Spleen (tissue), 13 donors: ENCODE measurements at places on chromosomes 13 and 19. TPM values are rescaled to one million over a fixed set of nuclear protein-coding genes. Genes with fewer than 3 reads are reported as not detected.

CD177 gene
- total RNA-seq, result 63.5 TPM

DNA sequence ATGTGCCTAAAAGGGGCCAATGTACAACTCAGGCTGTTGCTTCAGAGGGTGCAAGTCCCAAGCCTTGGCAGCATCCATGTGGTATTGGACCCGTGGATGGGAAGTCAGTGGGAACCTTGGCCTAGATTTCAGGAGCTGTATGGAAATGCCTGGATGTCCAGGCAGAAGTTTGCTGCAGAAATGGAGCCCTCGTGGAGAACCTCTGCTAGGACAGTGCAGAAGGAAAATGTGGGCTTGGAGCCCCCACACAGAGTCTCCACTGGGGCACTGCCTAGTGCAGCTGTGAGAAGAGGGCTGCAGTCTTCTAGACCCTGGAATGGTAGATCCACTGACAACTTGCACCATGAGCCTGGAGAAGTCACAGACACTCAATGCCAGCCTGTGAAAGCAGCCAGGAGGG lies 28.5 kb downstream of the GPC5 start:
- DNase-seq, result no peak
- no peaks in the 10 kb centered on the region for H3K36me3 ChIP-seq
- no peaks in the 10 kb centered on the region for H3K4me1 ChIP-seq
- no peak overlapping the region for H3K4me3 ChIP-seq
- H3K27ac ChIP-seq, result no peak overlapping the region

- H3K27me3 ChIP-seq, result no peaks in the 10 kb centered on the region
- peak; percentile 88 for DNase-seq
- peak overlapping the region; percentile 58 for H3K4me3 ChIP-seq
These were observed 598 bp upstream of the LPAR2 start for GRCh38 chr19:19628501-19629134.

DNA sequence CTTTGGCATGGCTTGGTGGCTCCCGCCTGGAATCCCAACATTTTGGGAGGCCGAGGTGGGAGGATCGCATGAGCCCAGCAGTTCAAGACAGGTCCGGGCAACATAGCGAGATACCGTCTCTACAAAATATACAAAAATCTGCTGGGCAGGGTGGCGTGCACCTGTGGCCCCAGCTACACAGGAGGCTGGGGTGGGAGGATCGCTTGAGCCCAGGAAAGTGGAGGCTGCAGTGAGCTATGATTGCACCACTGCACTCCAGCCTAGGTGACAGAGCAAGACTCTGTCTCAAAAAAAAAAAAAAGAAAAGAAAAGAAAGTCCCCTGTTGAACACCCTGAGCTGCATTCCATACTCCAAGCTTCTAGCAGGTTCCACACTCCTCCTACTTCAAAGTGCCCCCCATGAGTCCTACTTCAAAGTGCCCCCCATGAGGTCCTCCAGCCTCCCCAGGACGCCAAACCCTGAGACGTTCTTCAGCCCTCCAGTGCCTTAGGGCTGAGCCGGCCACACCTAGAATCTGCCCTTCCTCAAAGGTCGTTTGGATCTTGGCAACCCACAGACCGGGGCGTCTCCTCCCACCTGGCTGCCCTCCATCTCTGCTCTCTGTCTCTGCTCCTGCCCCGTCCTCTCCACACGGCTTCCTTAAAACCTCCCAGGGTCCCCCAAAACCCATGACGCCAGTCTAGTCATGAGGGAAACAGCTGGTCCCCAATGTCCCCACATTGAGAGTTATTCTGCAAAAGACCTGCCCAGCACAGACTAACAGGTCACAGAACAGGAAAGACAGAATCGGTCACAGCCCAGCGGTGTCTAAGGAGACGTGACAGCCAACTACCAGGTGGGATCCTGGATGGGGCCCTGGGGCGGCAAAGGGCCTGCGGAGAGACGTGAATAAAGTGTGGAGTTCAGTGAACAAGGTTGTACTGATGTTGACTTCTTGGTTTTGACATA lies 4.8 kb downstream of the TJP3 start:
- H3K4me3 ChIP-seq, result no peak overlapping the region
- no peak overlapping the region for H3K27ac ChIP-seq
- no peaks in the 10 kb centered on the region for H3K36me3 ChIP-seq
- H3K4me1 ChIP-seq, result peaks cover 5% of the 10 kb centered on the region
- H3K27me3 ChIP-seq, result peaks cover 16% of the 10 kb centered on the region

- H3K27ac ChIP-seq, result peak overlapping the region; percentile 50
- no peaks in the 10 kb centered on the region for H3K27me3 ChIP-seq
- H3K4me3 ChIP-seq, result no peak overlapping the region
- peaks cover 7% of the 10 kb centered on the region for H3K4me1 ChIP-seq
- H3K36me3 ChIP-seq, result no peaks in the 10 kb centered on the region
These were observed 42.2 kb downstream of the DLEU7 start for GRCh38 chr13:50801087-50801931.

SHISA2 gene
- total RNA-seq, result 0.27 TPM

- DNase-seq, result no peak
- H3K36me3 ChIP-seq, result no peaks in the 10 kb centered on the region
- H3K27me3 ChIP-seq, result peaks cover 5% of the 10 kb centered on the region
- no peak overlapping the region for H3K4me3 ChIP-seq
These were observed 27.4 kb downstream of the CD177 start for GRCh38 chr19:43380771-43381386.

- peak overlapping the region; percentile 28 for H3K27ac ChIP-seq
- H3K27me3 ChIP-seq, result no peaks in the 10 kb centered on the region
- no peaks in the 10 kb centered on the region for H3K36me3 ChIP-seq
- no peak for DNase-seq
- no peaks in the 10 kb centered on the region for H3K4me1 ChIP-seq
These were observed 89.3 kb downstream of the KL start for GRCh38 chr13:33105387-33106005.

- H3K27me3 ChIP-seq, result no peaks in the 10 kb centered on the region
- no peak overlapping the region for H3K27ac ChIP-seq
- H3K4me3 ChIP-seq, result no peak overlapping the region
- H3K4me1 ChIP-seq, result no peaks in the 10 kb centered on the region
- no peak for DNase-seq
- no peaks in the 10 kb centered on the region for H3K36me3 ChIP-seq
These were observed 112.2 kb downstream of the IER2 start for GRCh38 chr19:13262450-13262849.

DNA sequence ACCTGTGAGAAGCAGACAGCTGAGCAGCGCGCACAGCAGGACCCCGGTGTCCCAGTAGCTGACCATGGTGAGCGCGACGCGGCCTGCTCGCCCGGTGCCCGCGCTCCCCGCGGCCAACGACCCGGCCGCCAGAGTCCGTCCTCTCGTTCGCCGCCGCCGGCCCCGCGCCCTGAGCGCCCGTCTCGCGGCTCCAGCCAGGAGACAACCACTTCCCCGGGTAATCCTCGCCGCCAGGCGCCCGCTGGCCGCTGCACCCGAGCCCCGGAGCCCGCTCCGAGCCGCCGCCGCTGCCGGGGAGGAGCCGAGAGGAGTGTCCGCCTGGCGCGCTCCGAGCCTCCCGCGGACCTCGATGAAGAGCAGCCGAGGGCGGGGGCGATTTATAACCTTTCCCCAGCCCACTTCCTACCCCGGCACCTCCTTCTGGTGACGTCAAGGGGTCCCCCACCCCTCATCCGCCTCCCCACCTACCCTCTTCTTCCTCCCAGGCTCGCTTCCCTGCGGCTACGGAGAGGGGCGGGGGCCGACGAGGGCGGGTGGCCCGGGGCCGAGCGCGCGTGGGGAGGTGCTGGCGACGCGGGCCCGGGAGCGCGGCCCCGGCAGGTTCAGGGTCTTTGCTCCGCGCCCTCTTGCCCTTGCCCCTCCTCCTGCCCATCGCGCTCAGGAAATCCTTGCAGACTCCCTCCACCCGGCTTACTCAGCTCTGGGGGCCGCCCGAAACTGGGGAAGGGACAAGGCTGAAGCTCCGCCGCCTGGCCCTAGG lies at the start of gene FLT1:
Gene FLT1 (minus strand): TSS at position 351 of the 760 bp plus-strand sequence. CDS start 285 bp downstream, at position 66.
- peak within 1 kb of the TSS; percentile 52 for H3K4me3 ChIP-seq
- H3K27me3 ChIP-seq, result peaks cover 40% of the 10 kb centered on the region
- DNase-seq, result peak; percentile 85
- peaks cover 62% of the 10 kb centered on the region for H3K4me1 ChIP-seq
- H3K36me3 ChIP-seq, result no peaks in the 10 kb centered on the region

DNA sequence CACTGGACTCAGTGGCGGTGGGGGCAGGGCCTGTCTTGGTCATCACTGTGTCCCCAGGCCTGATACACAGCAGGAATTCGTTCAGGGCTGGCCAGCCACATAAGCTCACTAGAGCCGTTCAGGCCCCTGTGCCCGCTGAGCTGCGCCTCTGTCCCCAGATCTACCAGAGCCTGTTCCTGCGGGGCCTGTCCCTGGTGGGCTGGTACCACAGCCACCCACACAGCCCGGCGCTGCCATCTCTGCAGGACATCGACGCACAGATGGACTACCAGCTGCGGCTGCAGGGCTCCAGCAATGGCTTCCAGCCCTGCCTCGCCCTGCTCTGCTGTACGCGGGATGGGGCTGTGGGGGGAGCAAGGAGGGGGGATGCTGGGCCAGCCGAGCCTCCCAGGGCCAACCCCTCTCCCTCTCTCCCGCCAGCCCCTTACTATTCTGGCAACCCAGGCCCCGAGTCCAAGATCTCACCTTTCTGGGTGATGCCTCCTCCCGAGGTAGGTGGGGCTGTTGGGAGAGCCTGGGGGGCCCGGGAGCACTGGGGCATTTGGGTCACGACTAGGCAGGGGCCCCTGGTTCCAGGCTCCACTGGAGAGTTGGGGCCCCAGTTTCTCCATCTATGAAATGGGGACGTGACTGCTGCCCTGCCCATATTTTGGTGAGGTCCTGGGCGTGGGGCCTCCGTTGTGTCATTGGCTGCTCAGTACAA lies 13.9 kb downstream of the MPND start:
- no peak overlapping the region for H3K27ac ChIP-seq
- no peak overlapping the region for H3K4me3 ChIP-seq
- no peaks in the 10 kb centered on the region for H3K27me3 ChIP-seq
- H3K36me3 ChIP-seq, result peaks cover 41% of the 10 kb centered on the region
- no peaks in the 10 kb centered on the region for H3K4me1 ChIP-seq

DNA sequence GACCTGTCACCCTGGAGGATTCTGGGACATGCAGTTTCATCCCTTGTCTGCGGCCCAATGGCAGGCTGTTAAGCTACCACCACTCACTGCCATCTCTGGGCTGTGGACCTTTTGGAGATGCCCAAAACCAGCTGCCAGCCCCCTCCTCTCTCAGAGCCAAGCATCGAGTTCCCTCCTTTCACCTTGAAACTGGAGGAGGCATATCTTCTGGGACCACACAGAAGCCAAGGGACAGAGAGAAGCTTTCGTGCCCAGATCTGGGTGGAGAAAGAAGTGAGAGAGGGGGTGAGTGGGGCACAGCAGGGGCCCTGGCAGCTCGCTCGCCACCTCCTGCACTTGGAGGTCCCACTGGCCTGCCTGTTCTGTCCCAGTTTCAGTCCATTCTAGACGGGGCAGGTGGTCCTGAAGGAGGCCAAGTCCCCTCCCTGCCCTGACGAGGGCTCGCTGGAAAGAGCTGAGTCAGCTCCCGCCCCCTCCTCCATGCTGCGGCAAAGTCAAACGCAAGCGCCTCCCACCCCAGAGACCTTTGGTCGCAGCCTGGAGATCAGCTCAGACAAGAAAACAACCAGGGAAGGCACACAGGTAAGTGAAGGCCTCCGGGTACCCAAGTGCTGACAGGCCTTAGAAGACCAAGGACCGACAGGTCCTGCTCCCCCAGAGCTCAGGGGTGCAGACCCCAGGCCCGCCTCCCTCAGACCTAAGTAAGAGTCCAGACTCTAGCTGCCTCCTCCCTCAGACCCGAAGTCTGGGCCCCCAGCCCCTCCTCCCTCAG lies 3.8 kb downstream of the BCAT2 start:
- no peak overlapping the region for H3K27ac ChIP-seq
- H3K4me1 ChIP-seq, result peaks cover 15% of the 10 kb centered on the region
- no peak for DNase-seq

C13orf42 gene
- total RNA-seq, result not detected
